ENCODE measurements at places on chromosomes 4 and X.

- DNase-seq, result peak; percentile 27
Observed at GRCh38 chr4:7387925-7388324, 46.8 kb downstream of the PSAPL1 start.

- DNase-seq, result no peak
Observed at GRCh38 chr4:23697722-23698121, 192.1 kb downstream of the PPARGC1A start.

DNA sequence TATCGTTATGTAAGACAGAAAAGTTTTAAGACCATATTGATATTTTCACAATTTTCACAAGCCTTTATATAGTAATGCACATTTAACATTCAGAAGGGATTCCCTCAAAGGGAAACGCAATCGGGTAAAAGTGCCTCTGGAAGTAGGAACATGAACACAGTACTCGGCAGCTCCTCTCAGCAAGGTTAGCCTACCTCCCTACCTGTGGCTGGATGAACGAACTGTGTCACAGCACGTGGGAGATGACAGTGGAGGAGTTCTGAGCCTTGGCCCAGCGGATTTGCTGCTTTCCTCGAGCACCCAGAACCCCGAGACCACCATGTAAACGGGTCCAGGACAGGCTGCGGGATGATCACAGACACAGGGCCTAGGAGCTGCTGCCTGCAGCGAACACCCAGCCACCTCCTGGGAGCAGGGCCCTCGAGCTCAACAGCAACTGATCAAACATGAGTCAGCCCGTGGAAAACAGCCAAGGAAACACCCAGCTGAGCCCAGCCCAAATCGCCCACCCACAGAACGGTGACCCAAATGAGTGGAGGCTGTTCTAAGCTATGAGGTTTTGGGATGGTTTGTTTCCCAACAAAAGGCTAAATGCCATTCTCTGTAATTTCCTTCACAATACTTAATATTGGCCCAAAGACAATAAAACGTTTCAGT, 30.4 kb downstream of the FAT1 start:
- DNase-seq, result no peak

GRCh38 chr4:6222761-6223292, 22.5 kb upstream of the JAKMIP1 start:
- peak; percentile 84 for DNase-seq

GRCh38 chr4:153791746-153792617, 3.1 kb upstream of the SFRP2 start:
- DNase-seq, result peak; percentile 94

DNA sequence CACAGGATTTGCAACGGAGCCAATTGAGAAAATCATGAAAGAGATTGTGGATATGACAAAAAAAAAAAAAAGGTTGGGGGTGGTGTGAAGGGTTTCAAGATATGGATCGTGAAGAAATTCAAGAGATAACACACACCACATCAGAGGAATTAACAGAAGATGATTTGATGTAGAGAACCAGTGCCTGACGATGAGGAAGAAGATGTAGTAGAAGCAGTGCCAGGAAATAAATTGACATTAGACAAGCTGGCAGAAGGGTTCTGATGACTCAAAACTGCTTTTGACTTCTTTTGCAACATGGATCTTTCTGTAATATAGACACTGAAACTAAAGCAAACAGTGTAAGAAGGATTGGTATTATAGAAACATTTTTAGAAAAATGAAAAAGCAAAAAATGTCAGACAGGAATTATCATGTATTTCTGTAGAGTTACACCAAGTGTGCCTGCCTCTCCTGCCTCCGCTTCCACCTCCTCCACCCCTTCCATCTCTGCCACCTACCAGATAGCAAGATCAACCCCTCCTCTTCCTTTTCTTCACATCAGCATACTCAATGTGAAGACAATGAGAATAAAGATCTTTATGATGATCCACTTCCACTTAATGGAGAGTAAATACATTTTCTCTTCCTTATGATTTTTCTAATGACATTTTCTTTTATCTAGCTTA, 127.5 kb upstream of the OTUD4 start:
- DNase-seq, result no peak

GRCh38 chr4:183504930-183505610, at the start of gene ING2:
ING2 (plus strand) TSS chr4:183505058; CDS start chr4:183505196, 138 bp downstream.
- no peak for DNase-seq

DNA sequence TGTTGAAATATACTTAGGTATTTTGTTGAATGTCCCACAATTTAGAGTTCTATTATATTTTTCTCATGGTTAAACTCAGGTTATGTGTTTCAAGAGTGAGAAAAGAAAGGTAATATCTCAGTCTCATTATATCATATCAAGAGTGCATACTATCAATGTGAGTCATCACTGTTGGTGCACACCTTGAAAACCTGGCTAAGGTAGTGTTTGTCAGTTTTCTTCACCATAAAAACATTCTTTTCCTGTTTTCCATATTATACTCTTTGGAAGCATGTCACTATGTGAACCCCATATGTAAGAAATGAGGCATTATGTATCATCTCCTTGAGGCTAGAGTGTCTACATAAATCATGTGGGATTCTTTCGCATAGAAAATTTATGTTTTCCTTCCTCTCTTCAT, 307.6 kb upstream of the CTSO start:
- no peak for DNase-seq

- peak; percentile 40 for DNase-seq
Observed at GRCh38 chrX:120575379-120576114, 14.8 kb upstream of the CUL4B start.

DNA sequence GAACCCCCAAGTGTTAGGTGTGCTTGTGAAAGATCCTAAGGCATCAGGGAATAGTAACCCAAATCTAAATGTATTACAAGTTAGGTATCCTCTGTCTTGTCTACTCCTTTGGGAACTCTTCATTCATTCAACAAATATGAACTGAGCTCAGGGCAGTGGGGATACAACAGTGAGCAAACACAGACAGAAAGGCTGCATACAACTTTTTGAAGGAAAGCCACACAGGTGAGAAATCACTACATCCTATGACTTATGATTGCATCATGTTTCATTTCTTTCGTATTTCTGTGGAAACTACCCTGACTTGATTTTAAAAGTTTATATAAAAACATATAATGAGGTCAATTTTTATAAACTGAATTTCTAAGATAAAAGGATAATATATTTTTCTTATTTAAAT, 43.2 kb downstream of the BCLAF3 start:
- DNase-seq, result no peak

- DNase-seq, result no peak
Observed at GRCh38 chr4:26611885-26612284, 28.0 kb downstream of the TBC1D19 start.

DNA sequence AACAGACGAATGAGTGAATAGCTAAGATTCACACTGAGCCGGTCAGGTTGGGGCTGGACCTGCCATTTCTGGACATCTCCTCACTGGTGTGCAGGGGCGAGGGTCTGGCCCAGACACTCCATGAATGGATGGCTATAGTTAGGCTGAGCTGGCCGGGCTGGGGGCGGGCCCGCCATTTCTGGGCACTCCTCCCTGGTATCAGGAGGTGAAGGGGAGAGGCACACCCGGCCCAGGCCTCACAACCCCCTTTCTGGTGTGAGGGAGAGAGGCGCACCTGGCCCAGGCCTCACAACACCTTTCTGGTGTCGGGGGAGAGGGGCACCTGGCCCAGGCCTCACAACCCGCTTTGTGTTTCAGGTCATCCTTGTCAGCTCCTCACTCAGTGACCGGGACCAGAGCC, 203.2 kb upstream of the PSAPL1 start:
- DNase-seq, result no peak

- DNase-seq, result no peak
Observed at GRCh38 chrX:149472625-149473024, 32.5 kb downstream of the IDS start.

DNA sequence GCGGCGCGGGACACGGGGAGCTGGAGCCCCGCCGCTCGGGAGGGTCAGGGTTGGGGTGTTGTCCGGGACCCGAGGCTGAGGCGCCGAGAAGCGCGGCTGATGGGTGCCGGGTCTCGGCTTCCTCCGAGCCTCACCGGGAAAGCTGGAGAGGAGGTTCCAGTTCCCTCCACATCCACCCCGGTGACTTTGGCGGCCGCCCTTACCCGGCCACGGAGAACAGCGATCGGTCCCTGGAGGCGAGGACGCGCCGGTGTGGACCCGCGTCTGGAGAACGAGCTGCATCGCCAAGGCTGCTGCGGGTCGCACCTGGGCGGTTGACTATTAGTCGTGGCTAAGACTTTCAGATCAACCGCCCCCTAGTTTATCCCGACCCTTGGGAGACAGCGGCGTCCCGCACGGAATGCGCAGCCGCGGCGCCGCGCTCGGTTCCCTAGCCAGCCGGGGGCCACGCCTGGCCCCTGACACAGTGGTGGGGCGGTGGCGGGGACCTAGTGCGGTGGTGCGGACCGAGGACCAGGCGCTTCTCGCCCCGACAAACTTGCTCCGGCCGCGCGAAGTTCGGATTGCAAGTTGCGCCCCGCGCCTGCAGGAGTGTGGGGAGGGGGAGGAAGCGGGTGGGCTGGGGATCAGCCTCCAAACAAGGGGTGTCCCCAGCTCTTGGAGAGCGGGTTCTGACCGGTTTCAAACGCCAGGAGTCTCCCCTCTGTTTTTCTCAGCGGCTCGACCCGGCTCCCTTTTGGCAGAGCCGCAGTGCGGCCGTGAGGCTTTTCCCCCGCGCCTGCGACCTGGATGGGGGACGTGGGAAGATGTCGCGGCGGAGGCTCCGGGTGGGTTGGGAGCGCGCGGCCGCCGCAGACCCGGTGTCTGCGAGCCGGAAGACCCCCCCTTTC, 568 bp downstream of the FHDC1 start:
- peak; percentile 62 for DNase-seq

- no peak for DNase-seq
Observed at GRCh38 chr4:118289794-118290193, 63.0 kb downstream of the PRSS12 start.

DNA sequence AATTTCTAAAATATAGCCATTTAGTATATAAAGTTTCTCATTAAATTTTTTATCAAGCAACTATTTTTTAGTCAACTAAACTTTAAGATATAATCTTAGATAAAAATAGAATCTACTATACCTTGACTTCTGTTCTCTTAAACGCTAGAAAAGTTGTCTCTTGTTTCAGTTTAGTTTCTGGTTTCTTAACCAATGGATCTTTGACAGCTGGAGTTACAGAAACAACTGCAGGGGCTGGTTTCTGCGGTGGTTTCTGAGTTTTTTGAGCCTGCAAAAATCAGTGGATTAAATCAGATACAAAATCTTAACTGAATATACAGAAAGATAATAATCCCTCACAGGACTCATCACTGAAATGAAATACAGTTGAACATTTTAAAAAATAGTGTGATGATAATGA, 21.9 kb downstream of the INTS12 start:
- no peak for DNase-seq

GRCh38 chrX:103776546-103776945, at the start of gene PLP1:
PLP1 (plus strand) TSS chrX:103776840; CDS start chrX:103776996, 156 bp downstream.
- peak; percentile 33 for DNase-seq

DNA sequence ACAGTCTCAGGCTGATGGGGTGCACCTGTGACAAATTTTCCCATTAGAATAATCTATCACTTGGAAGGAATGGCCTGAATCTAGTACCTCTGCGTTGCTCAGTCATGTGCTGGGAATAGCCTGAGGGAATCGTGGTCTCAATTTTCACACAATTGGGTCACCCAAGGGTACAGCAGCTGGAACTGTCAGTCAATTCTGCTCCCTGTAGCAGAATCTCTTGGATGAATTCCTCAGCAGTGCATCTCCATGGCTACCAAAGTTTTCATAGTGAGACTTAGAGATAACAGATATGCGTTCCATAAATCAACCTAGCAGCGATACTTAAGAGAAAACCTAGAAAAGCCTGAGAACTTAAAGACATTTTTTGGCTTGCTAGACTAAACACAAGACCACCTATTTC, 288.7 kb upstream of the CTSO start:
- DNase-seq, result no peak

- DNase-seq, result no peak
Observed at GRCh38 chr4:26074712-26075430, 160.9 kb downstream of the SMIM20 start.

DNA sequence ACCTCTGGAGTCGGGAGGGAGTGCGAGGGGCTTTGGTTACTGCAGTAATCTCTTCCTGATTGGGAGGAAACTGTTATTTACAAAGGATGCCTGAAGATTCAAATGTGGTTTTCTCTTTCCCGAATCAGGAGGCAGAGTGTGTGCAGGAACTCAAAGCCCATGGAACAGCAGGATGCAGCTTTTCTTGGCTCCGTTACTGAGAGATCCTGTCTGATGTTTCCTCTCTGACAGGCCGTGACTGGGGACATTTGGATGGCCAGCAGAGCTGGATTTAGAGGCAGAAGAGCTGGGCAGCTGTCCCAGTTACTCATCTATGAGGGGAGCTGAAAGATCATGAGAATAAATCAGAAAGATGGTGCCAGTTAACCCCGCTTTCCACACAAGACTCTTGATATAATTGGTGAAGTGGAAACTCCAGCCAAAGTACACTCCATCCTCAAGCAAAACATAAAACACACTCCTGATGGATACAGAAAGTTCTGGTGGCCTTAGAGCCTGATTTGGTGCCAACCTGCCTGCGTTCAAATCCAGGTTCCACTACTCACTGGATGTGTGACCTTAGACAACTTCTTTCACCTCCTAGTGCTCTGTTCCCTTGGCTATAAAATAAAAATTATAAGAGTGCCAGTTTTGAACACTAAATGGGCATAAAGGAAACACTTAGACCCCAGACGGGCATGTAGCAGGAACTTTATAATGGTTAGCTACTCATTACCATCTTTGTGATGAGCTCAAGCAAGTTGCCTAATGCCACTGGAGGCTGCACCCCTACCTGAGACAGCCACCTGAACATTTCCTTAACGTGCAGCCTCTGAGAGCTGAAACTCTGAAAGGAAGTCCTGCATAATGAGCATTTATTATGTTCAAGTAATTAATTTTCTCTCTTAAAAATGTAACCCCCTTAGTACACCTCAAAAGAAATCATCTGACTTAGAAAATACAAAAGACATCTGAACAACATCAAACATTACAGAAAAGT, 349.0 kb upstream of the GATB start:
- DNase-seq, result no peak

DNA sequence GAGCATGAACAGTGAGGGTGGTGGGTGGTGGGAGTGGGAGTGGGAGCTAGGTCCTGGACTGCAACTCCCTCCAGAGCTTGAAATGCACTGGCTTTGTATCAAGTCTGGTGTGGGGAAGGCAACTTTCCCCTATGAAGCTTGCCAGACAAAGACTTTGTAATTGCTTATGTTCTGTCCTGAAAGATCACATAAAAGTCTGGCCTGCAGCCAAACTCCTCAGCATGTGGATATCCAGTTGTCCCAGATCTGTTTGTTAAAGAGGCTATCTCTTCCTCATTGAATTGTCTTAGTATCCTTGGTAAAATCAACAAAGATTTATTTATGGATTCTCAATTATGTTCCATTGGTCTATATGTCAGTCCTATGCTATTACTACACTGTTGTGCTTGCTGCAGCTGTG, 607.9 kb downstream of the GLUD2 start:
- no peak for DNase-seq

GRCh38 chrX:70322784-70323183, 32.9 kb downstream of the KIF4A start:
- no peak for DNase-seq

GRCh38 chr4:152162331-152162697, 373.6 kb downstream of the FBXW7 start:
- no peak for DNase-seq
